ENCODE measurements at places on chromosomes 12 and 14.
A peak's percentile ranks its signal among the peaks of the same experiment; 100 is the strongest.

DNA sequence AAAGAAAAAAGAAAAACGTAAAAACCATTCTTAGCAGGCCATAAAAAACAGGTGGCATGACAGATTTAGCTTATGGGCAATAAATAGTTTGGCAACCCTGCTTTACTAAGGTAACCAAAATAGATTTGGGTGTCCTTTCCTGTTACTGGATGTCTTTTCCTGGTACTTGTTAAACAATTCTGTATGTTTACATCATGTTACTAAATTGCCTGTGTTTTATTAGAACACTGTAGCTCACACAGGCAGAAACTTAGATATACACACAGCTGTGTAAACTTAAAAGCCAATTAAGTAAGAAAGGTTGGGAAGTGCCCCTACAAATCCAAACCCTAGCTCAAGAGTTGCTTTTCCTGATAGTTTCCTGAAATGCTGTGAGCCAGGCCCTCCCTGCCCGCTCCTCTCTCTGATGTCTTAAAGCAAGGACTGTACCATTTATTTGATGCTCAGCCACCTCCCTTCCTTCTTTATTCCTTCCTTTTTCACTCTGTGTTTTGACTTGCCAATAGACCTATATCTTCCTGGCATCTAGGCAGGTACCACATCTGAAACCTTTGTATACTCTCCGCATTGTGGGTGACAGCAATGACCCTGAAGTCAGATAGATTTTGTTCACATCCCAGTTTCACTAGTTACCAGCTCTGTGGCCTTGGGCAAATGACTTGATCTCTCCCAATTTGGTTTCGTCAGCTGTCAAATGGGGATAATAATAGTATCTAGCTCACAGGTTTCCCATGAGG lies 3.7 kb upstream of the CAMKK2 start:
- DNase-seq: no peak

GRCh38 chr14:74547331-74547927 lies 53.9 kb downstream of the ISCA2 start:
- no peak for DNase-seq

DNA sequence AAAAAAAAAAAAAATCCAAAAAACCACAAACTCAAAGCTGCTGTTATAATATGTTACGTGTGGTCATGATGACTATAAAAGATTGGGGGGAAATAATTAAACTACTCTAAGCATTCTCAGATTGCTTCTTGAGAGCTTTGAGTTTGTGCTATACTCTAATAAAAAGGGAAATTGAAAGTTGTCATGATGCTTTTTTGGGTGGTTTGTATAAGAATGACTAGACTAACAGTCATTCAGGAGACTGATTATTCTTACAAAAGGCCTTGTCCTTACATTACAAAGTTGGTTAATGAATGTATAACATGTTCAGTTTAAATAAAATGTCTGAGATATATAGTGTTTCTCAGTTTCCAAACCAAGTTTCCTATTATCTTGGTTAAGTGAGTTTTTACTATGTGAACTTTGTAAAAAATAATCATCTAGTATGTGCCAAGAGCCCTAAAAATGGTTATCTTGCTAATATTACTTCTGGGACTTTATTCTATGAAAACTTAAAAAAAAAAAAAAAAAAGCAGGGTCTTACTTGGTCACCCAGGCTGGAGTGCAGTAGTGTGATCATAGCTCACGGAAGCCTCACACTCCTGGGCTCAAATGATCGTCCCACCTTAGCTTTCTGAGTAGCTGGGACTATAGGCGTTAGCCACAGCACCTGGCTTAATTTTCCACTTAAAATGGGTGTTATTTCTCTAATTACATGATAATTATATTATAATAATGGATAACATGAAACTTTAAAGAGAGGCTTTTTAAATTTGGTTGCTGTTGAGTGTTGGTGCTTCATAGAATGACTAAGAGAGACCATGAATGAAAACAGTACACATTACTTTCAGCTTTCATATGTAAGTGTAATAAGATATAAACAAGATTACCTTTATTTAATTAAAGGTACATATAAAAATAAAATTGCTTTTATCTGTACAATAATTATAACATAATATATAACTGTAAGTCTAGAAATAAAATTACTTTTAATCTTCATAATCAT lies 459.6 kb upstream of the RGS6 start:
- no peak for DNase-seq

DNA sequence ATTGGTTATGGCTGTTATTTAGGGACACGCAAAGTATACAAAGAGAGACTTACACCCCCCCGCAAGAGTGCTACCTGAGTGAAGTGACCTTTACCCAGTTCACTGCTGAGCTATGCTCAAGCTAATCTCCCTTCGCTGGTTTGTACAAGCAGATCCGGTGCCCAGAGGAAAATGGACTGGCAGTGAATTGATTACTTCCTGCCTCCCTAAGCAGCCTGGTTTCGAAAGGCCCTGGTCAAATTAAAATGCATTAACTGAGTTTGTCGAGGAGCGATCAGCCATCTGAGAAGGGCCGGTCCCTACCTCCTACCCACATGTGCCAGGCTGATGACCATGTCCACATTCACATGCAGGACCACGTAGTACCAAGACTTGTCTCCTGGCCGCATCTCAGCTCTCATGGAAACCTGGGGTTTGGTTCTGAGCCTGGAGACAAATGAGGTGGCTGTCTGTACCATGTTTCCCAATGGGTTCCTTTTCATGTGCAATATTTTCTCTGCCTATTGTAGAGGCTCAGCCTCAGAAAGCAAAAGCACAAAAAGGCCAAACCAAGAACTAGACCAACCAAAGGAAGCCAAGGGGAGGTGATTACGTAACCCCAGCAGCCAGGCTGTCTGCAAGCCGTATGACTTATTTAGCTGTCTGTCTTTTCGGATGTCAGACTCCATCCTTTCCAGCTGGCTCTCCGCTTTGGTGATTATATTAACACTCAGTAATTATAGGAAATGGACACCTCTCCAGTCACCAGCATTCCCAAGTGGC lies 284.7 kb upstream of the PWP1 start:
- no peak for DNase-seq

DNA sequence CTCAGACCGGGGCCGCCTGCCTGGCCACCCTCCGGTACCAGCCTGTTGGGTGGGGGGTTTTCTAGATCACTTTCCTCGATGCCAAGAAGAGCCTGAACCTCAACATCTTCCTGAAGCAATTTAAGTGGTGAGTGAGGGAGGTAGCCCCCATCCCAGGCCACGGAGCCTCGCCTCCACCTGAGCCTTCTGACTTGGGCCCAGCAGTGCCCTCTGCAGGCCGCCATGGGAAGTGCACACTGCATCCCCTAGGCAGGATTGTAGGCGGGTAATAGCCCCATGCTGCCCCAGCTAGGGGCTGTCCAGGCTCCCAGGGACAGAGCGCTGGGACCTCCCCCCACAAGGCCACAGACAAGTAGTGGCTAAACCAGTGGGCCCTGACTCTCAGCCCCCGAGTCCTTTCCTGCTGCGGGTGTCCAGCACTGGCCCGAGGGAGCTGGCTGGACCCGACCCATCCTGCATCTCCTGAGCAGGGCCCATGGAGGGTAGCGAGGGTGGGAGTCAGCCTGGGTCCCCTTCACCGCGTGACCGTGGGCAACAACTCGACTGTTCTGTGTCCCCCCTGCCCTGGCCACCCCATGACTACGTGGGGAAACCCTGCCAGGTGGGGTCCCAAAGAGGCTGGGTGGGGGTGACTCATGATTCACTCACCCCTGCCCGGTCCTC lies 15.3 kb upstream of the ADSS1 start:
- peak; percentile 61 for DNase-seq
